Transverse colon (tissue), 4 donors: ENCODE measurements at places on chromosomes 4 and X. TPM values are rescaled to one million over a fixed set of nuclear protein-coding genes. Genes with fewer than 3 reads are reported as not detected.

Gene SYTL5
- 3.0 TPM for total RNA-seq

Gene STK32B
- total RNA-seq = 0.68 TPM

Gene DDIT4L
- not detected for total RNA-seq

Gene OTUD4
- total RNA-seq = 26.1 TPM

Gene SLC49A3
- total RNA-seq = 17.6 TPM

Gene REELD1
- total RNA-seq = not detected

Gene TLL1
- total RNA-seq = 1.00 TPM

Gene MAOA
- 104 TPM for total RNA-seq

Gene IL2
- not detected for total RNA-seq

Gene SYN1
- 0.16 TPM for total RNA-seq

Gene AKAP4
- total RNA-seq = not detected

Gene ASB5
- total RNA-seq = 1.8 TPM

Gene RBMXL3
- total RNA-seq = not detected

Gene P2RY8
- 0.55 TPM for total RNA-seq

Gene MAGED2
- total RNA-seq = 65.1 TPM

Gene SLC9B1
- total RNA-seq = 0.79 TPM

Gene ITM2A
- 7.5 TPM for total RNA-seq

Gene PNMA6A
- total RNA-seq = not detected

Gene RPL34
- total RNA-seq = 523 TPM

Gene CT45A1
- not detected for total RNA-seq

Gene PDGFRA
- 20.6 TPM for total RNA-seq

Gene MAMLD1
- total RNA-seq = not detected

Gene TENT5D
- total RNA-seq = not detected

Gene EDNRA
- total RNA-seq = 1.1 TPM

Gene TCEAL3
- 16.7 TPM for total RNA-seq

Gene TMEM154
- total RNA-seq = 1.8 TPM

Gene UCHL1
- total RNA-seq = 14.6 TPM

Gene HERC5
- total RNA-seq = 1.5 TPM

Gene TCEAL7
- 2.8 TPM for total RNA-seq

Gene LRPAP1
- 128 TPM for total RNA-seq

Gene CLDN34
- not detected for total RNA-seq

Gene SPATA18
- 9.4 TPM for total RNA-seq

Gene HS6ST2
- total RNA-seq = not detected

Gene ATG4A
- 3.2 TPM for total RNA-seq

Gene SOD3
- total RNA-seq = 27.7 TPM

Gene SSX4
- not detected for total RNA-seq
